ENCODE measurements at places on chromosomes 13 and 19.

GRCh38 chr13:59527500-59527899 lies 636.2 kb downstream of the DIAPH3 start:
- no peak for DNase-seq

DNA sequence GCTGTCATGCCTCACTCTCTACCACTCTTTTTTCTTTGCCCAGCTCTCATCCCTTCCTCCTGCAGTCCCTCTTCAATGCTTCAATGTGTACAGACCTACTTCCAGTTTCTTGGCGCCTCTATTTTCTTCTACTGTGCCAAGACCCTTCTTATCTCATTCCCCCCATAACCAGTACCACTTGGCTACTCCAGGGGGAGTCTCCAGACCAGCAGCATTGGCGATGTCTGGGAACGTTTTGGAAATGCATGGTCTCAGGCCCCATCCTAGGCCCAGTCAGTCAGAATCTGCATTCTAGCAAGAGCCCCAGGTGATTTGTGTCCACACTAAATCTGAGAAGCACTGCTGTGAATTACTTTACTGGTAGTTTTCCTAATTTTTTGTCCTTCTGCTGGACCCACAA lies 198.2 kb downstream of the SLC7A1 start:
- DNase-seq: no peak

DNA sequence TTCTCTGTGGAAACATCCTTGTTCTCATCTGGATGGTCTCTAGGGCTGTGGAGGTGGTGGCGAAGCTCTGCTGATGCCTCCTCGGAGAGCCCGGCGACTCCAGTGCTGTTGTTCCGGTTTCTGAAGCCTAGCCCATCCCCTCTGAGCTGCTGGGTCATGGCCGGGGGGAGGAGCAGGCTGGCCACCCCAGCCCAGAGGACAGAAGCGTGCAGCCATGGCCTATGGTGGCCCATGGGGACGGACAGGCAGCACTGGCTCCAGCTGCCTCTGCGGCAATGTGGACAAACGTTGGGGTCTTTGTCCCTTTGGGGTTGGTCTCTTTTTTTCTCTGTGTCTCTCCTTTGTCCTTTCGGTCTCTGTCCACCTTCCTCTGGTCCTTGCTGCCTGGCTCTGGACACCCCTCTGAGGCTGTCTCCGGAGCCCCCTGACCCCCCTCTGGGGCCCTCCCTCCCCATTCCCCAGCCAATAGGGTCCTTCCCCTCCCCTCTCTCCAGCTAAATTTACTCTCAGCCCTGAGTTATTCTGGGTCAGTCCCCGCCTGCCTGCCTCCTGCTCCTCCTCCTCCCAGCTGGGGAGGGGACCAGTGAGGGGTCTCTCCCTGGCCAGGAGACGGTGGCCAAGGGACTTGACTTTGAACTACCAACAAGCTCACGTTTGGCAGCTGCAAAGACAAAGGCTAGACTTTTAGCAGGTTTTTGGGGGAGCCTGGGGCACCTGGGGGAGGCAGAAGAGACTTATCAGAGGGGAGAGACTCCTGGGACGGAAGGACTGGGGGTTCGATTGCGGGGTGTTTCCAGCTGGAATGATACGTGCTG lies at the start of gene HRC:
TSS of gene HRC (minus strand) at position 392 of the 815 bp plus-strand sequence. CDS start at position 233, 159 bp downstream.
- no peak for DNase-seq

- no peak for DNase-seq
Observed at GRCh38 chr19:37506387-37507166, at the start of gene ZNF793. ZNF793 (plus strand) TSS chr19:37506939; CDS start chr19:37523440, 16,501 bp downstream.

GRCh38 chr19:13153569-13154240 lies 3.5 kb downstream of the IER2 start:
- no peak for DNase-seq

DNA sequence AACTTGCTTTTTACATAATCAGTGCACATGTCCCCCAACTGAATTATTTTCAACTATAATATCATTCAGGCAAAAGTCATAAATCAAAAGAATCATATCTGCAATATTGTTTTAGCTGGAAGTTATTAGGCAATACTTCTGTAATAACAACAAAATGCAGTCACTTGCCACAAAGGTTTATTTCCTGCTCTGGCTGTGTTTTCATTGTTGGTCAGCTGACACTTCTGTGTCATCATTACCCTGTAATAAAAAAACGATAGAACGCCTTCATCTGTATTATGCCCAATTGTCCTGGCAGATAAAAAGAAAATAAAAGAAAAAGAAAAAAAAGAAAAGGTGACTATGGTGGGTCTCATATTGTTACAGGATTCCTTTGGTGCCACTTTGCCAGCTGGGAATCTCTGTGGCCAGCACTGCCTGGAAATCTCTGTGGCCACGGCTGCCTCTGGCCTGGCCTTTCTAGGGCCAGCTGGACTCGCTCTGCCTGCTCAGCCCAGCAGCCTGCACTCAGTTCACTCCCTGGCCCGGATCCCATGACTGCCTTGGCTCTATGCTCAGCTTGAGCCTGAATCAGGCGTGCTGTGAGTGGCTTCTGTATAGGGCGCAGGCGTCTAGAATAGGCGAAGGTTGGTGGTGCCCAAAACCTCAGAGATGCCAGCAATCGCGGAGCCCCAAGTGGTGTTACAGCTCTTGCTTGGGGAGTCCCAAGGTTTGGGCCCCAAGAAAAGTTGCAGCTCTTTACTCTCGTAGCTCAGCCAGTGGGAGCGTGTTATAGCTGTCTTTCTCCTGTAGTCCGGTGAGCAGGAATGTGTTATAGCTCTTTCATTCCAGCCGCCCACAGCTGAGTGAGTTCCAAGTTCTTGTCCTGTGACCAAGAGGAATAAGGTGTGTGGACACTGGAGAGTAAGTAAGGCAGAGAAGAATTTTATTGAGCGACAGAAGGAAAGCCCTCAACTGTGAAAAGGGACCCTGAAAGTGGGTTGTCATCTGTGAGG lies 1227.1 kb downstream of the SLITRK1 start:
- no peak for DNase-seq

DNA sequence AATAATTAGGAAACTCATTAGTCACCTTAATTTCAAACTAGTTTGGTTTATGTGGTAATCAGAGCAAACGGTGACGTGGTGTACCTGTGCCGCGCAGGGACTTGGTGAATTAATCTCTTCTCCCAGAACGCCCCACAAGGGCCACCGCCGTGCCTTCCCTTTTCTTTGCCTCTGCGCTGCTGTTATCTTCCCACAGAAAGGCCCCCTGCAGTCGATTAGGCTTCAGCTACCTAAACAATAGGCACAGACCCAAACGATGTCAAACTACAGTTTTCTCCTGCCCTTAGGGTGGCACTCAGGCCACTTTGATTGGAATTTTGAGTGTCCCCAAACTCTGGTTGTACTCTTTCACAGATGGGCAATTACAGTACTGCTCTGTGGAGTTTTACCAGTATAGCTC lies 115.5 kb downstream of the GGACT start:
- DNase-seq: no peak

GRCh38 chr13:75473468-75473867 lies 8.5 kb downstream of the TBC1D4 start:
- DNase-seq: no peak

- no peak for DNase-seq
Observed at GRCh38 chr13:40652588-40652940, 13.9 kb downstream of the FOXO1 start.

DNA sequence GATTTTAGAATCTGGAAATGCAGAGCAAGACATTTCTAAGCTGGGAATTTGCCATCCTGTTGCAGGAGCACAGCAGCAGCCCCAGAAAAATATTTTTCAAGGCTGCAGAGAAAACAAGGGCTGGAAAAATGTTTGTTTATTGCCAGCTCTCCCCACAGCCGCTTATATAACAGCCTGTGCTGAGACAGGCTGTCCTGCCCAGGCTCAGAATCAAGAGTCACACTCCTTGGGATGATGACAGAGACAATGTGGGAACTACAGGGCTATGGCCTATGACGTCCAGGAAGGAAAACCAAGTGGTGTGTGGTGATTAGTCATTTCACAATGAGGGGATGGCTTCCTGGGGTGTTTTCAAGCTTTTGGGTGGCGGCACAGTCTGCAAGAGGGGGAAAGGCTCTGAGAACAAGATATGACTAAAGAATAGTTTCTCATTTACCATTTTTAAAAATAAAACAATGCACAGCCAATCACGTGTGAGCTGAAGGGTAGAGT lies 136.3 kb upstream of the SERP2 start:
- DNase-seq: peak; percentile 98

DNA sequence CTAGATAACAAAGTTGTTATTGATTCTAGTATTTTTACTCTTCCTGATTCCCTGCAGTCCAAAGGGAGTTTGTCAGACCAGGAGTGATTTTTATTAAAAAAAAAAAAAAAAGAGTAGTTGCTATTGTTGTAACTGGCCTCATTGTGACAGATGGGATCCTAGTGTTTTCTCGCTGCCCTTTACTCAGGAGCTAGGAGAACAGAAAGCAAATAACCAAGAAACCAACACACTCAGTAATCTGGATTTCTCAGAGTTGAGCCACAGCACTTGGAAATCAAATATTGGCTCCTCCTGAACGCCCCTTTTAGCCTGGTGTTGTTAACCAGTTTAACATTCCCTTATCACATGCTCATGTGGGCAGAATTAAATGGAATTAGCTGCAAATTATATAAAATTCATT lies 8.3 kb upstream of the PDX1 start:
- no peak for DNase-seq

GRCh38 chr13:90336507-90336906 lies 1011.0 kb upstream of the MIR17HG start:
- no peak for DNase-seq

GRCh38 chr19:51142119-51142518 lies at the start of gene SIGLEC7:
SIGLEC7 (plus strand) TSS chr19:51142301; CDS start chr19:51142370, 69 bp downstream.
- DNase-seq: no peak

GRCh38 chr13:85608255-85608829 lies 190.9 kb downstream of the SLITRK6 start:
- no peak for DNase-seq

DNA sequence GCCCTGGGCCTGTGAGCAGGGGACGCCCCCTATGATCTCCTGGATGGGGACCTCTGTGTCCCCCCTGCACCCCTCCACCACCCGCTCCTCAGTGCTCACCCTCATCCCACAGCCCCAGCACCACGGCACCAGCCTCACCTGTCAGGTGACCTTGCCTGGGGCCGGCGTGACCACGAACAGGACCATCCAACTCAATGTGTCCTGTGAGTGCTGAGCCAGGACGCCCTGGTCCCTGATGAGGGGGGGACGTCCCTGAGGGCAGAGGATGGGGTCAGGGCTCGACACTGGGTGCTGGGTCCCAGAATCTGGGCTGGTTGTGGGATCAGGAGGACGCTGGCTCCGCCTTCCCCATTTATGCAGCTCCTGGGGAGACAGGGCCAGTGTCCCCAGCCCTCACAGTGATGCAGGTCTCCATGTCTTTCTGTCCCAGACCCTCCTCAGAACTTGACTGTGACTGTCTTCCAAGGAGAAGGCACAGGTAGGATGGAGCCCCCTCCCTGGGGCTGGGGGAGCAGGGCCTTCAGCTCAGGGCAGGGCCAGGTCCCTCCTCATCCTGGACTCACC lies 2.5 kb downstream of the SIGLEC7 start:
- DNase-seq: no peak

- no peak for DNase-seq
Observed at GRCh38 chr13:87667686-87668085, 3.5 kb upstream of the SLITRK5 start.

DNA sequence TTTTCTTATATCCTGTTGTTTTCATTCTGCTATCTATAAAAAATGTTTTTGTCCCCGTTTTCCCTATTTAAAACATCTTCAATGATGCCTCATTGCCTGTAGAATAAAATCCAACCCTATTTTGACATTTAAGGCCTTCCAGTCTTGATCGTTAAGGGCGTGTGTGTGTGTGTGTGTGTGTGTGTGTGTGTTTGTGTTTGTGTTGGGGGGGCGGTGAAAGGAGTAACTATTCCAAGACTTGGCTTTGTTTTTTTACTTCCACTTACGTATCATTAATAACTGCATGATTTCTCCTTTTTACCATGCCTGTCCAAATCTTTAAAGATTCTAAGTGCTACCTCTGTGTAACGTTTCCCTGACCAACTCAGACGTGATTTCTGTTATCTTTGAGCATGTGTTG lies 784 bp downstream of the PIBF1 start:
- DNase-seq: no peak

DNA sequence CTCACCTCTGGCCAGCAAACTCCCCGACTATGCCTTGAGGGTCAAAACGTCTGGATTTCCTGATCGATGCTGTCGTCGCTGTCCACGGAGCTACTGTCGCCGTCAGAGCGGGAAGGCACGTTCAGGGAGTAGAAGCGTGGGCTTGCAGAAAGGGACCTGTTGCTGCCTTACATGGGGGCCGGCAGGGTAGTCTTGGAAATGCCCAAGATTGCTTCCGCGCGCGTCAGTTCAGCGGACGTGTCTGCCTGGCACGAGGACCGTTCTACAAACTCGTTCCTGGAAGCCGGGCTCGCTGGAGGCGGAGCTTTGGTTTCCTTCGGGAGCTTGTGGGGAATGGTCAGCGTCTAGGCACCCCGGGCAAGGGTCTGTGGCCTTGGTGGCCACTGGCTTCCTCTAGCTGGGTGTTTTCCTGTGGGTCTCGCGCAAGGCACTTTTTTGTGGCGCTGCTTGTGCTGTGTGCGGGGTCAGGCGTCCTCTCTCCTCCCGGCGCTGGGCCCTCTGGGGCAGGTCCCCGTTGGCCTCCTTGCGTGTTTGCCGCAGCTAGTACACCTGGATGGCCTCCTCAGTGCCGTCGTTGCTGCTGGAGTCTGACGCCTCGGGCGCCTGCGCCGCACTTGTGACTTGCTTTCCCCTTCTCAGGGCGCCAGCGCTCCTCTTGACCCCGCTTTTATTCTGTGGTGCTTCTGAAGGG lies 15.4 kb downstream of the RB1 start:
- DNase-seq: no peak

GRCh38 chr13:37868691-37869505 lies 674 bp downstream of the TRPC4 start:
- DNase-seq: no peak

DNA sequence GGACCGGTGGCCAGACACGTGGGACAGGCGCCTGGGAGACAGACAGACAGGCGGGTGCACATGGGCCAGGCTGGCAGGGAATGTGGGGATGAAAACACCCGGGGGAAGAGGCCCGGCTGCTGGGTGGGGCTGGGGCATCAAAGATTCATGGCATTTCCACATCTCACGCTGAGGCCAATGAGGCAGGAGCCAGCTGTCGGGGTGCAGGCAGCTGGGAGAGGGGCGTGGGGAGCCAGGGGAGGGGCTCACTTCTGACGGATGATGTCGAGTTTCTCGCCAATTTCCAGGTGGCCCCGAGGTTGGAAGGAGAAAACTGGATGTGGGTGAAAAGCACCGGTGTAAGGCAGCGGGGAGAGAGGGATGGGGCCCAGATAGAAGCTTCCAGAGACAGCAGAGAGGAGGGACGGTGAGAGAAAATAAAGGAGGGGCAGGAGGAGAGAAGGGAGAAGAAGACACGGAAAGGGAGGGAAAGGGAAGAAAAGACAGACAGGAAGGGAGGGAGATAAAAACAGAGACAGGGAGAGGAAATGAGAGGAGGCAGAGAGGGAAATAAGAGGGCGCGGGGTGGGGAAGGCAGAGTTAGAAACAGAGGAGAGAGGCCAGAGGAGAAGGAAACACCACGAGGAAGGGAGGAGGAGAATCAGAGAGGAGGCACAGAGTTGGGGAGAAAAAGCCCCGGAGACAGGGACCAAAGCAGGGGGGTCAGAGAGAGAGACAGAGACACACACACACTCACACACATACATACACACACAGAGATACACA lies 8.0 kb upstream of the CCER2 start:
- DNase-seq: no peak
